ENCODE measurements at places on chromosomes 16 and 17. TPM values are rescaled to one million over a fixed set of nuclear protein-coding genes. Genes with fewer than 3 reads are reported as not detected.

Gene KRT31
- total RNA-seq = not detected

Gene CREBBP
- total RNA-seq = 20.3 TPM

Gene SMIM36
- not detected for total RNA-seq

Gene CLEC19A
- total RNA-seq = not detected

Gene OXLD1
- total RNA-seq = 38.9 TPM

Gene KCNJ2
- total RNA-seq = 0.77 TPM

Gene IL17C
- total RNA-seq = not detected

Gene BCO1
- not detected for total RNA-seq

Gene GLYR1
- 53.7 TPM for total RNA-seq

Gene KCNH6
- not detected for total RNA-seq

Gene IL21R
- under 0.01 TPM for total RNA-seq
